ENCODE measurements at places on chromosomes 12 and 14.
A peak's percentile ranks its signal among the peaks of the same experiment; 100 is the strongest.

DNA sequence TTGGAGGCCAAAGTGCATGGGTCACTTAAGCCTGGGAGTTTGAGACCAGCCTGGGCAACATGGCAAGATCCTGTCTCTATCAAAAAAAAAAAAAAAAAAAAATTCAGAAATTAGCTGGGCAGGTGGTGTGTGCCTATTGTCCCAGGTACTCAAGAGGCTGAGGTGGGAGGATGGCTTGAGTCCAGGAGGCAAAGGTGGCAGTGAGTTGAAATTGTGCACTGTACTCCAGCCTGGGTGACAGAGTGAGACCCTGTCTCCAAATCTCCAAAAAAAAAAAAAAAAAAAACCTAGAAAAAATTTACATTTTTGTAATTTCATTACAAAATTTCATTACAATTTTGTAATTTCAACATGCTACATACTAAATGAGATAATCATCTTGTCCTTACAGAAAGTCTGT is 42.7 kb downstream of the SYNE2 start:
- DNase-seq = no peak

DNA sequence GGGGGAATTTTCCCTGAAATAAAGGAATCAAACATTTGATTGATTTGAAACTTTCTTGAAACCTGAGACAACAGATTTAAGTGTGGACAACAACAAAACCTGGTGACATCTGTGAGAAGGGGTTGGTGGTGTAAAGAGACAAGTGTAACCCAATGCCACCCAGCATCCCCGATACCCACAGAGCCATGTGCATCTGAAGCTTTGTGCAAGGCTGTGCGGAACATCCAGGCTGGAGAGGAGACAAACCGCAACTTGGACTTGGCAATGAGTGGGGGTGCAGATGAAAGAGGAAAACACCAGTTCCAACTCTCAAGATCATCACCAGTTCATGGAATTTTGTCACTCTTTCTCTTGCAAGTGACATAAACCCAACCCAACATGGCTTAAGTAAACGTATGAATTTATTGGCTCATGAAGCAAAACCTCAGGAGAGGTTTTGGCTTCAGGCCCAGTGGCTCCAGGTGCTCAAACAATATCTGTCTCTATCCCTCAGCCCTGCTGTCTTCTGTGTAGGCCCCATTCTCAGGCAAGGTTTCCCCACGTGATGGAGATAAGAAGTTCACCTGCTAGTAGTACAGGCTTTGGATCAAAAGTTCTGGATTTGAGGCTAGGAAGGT is 55.2 kb upstream of the NTF3 start:
- DNase-seq = no peak

- DNase-seq = no peak
Measured at GRCh38 chr12:126912111-126912510, 1354.9 kb upstream of the TMEM132C start.

DNA sequence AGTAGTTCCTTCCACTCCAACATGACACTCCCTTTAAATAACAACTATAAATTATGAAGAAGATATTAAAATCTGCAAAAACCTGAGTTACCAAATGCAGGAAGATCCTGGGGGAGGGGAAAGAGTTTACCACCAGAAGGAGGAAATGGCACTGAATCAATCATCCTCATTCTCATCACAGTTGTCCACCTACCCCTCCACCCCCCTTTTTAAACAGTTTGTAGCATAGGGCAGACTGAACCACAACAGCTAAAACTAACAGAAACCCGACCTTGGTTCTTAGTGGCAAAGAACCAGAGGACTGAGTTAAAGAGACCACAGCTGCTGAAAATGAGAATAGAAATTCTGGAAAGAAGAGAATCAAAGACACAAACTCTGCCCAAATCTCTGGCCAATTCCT is 189.5 kb downstream of the MED13L start:
- no peak for DNase-seq

DNA sequence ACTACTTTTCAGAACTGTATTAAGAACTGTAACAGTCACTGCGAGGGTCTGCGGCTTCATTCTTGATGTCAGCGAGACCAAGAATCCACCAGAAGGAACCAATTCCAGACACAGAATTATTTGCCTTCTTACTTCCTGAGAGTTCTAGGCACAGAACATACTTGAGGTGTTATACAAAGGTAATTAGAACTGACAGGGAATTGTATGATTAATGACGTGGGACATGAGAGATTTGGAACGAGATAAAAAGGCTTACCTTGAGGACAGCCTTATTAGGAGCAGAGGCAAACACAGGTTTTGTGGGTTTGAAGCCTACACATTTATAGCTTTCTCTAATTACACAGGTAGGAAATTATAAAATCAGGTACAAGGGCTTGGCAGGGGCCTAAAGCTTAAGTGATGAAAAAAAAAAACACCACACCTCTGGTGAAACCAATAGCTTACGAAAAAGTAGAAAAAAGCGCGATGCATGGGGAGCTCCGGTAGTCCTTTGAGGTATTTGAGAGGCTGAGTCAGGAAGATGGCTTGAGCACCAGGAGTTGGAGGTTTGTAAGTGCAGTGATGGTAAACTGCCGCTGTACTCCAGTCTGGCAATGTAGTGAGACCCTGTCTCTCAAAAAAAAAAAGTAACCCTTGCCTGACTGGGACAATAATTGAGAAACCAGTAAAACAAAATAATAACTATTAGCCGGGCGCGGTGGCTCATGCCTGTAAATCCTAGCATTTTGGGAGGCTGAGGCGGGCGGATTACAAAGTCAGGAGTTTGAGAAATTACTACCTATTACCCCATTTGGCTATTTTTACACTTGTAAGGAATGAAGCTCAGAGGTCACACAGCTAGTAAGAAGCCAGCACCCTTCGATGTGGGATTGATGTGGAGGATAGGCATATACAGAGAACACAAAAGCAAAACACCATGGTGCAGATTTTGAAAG is 795 bp upstream of the ACOT2 start:
- DNase-seq = peak; percentile 8

GRCh38 chr14:38505221-38505972 is 249.5 kb upstream of the CLEC14A start:
- no peak for DNase-seq

DNA sequence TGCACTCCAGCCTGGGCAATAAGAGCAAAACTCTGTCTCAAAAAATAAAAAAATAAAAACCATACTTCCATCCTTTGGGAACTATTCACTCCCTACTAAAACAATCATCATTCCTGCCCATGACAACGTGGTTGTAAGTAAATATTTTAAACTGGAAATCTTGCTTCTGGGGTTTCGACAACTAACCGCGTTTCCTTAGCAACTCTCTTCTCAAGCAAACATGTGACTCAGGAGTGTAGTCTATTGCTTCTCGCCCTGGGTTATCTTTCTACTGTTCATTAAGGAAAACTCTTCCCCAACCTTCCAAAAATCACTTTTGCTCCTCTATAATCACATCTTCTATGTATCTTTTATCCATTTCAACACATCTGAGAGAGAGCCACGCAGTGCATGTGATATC is 21.8 kb downstream of the APPL2 start:
- no peak for DNase-seq

GRCh38 chr12:124727264-124727800 is 136.3 kb downstream of the SCARB1 start:
- peak; percentile 68 for DNase-seq

DNA sequence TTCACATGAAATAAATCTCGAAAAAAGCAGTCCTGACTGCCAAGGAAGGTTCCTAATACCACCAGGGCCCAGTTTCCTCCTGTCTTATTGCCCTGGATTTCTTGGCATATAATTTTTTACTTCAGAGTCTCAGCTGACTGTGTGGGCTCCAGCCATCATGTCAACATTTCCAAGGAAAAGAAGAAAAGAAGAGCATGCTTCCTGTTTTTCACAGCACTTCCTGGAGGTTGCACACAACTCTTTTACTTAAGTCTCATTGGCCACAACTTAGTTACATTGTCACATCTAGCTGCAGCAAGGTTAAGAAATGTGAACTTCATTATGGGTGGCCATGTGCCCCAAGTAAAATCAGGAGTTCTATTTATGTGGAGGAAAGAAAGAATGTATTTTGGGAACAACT is 24.3 kb downstream of the DACT1 start:
- no peak for DNase-seq

DNA sequence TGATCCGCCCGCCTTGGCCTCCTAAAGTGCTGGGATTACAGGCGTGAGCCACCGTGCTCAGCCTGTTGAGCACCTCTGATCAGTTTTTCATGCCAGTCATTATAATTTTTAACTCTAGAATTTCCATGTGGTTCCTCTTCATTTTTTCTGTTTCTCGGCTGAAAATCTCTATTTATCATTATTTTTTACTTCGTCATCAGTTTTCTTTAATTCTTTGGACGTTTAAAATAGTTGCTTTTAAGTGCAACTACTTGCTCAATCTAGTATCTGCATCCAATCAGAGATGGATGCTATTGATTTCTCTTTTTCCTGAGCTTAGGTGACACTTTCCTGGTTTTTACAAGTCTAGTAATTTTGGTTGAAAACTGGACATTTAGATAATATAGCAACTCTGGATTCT is 16.8 kb downstream of the MAPKAPK5 start:
- DNase-seq = no peak

DNA sequence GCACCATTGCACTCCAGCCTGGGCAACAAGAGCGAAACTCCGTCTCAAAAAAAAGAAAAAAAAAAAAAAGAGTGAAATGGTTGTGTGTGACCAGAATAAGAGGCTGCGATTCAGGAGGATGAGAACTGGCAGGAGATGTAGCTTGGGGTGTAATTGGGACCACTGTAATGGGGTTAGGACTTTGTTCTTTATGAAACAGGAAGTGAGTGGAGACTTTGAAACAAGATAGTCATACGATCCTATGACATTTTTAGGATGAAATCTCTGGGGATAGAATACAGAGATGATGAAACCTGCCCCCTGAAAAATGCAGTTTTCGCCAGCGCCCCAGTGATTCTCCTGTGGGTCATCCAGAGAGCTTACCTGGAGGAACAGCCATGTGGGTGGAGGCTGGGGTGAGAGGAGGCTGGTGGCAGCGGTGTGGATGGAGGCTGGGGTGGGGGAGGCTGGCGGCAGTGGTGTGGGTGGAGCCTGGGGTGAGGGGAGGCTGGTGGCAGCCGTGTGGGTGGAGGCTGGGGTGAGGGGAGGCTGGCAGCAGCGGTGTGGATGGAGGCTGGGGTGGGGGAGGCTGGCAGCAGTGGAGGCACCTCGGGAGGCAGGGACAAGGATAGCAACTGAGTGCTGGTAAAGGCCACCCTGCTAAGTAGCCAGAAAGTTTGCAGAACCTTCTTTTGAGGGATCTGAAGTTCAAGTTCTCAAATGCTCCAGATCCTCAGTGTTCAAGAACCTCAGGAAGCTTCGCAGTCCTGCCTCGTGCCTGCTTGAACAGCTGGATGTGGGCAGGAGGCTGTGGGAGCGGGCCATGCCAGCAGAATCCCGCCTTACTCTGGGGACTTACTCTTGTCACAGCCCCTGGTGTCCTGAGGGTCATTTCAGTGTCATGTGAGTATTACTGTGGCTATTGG is 20.2 kb downstream of the FBXL14 start:
- no peak for DNase-seq

- DNase-seq = no peak
Measured at GRCh38 chr12:76947304-76947703, 68.5 kb upstream of the CSRP2 start.

DNA sequence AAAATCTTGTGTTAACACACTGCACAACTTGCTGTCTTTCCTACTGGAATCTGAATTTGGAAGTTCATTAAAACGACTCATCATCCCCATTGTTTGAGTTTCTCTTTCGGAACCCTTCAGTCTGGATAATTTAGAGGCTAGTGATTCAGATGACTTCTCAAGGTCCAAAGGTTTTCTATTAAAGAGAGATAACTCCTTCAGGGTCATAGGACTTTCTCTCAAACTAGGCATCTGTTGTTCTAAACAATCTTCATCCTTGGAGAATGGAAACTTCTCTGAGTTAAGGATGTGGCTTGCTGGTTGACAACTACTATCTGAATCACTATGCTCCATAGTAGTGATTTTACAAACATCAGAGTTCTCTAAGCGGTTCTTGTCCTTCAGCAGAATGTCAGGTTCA is 4.4 kb downstream of the MLH3 start:
- no peak for DNase-seq

GRCh38 chr14:91363776-91364523 is 53.7 kb downstream of the CCDC88C start:
- peak; percentile 82 for DNase-seq

DNA sequence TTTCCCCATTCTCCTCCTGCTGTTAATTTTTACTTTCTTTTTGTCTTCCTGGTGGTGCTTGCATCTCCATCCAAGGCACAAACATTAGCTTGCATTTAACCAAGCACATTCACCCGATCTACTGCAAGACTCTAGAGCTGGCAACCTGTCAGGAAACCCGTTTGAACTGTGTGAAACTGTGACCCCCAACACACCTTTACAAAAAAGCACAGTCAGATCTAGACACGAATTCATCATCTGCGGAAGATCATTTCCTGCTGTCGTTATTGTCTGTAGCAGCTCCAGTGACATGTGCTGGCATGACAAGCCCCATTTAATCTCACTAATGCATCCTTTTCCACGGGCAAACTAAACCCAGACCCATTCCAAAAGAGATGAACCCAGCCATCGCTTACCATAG is 340.5 kb downstream of the VRK1 start:
- no peak for DNase-seq

- DNase-seq = no peak
Measured at GRCh38 chr14:98826618-98827017, 445.4 kb downstream of the BCL11B start.

- no peak for DNase-seq
Measured at GRCh38 chr12:125201090-125201489, 135.9 kb downstream of the AACS start.

GRCh38 chr12:13918897-13919296 is 62.5 kb downstream of the GRIN2B start:
- peak; percentile 6 for DNase-seq

GRCh38 chr14:95395098-95395737 is 75.5 kb upstream of the CLMN start:
- no peak for DNase-seq

- no peak for DNase-seq
Measured at GRCh38 chr12:32039347-32039746, 67.3 kb upstream of the BICD1 start.

DNA sequence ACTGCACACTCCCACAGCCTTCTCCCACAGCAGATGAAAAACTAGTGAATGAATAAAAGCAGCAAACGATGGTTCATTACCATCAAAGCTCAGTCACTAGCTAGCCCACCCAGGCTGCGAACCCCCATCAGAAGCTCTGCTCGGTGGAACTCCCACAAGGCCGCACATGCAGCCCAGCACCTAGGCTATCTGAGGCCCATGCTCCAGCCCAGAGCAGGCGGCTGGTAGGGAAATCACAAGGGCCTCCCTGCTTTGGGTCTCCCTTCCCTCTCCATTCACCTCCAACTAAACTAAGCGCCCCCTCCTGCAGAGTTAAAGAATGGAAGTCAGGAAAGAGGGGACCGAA is 69.0 kb downstream of the ITPK1 start:
- no peak for DNase-seq

GRCh38 chr12:18807714-18808113 is 69.8 kb downstream of the CAPZA3 start:
- no peak for DNase-seq

GRCh38 chr14:67018720-67019119 is 170.5 kb upstream of the GARIN2 start:
- DNase-seq = peak; percentile 21

Data from GM13976 (cell line).